ENCODE measurements at places on chromosomes 4 and X.

GRCh38 chrX:144819406-144819805, 427.9 kb upstream of the SPANXN1 start:
- no peak for DNase-seq

- no peak for DNase-seq
Measured at GRCh38 chr4:114980932-114981708, 132.3 kb downstream of the NDST4 start.

DNA sequence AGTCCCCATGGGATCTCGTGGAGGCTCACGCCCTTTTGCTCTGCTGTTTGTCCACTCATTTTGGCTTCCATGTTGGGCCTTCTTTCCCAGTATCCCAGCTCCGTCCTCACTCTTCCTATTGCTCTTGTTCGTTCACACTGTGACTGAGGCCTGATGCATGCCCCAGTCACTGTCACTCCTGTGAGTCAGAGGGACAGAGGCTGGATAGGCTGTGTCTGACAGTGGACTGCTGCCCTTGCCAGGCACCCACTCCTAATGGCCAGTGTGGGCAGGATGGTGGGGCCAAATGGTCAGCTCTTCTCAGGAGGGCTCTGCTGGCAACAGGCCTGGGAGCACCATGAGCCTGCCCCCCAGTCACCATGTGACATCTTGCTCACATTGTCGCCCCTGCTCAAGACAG, 40.0 kb downstream of the HADH start:
- DNase-seq: no peak

DNA sequence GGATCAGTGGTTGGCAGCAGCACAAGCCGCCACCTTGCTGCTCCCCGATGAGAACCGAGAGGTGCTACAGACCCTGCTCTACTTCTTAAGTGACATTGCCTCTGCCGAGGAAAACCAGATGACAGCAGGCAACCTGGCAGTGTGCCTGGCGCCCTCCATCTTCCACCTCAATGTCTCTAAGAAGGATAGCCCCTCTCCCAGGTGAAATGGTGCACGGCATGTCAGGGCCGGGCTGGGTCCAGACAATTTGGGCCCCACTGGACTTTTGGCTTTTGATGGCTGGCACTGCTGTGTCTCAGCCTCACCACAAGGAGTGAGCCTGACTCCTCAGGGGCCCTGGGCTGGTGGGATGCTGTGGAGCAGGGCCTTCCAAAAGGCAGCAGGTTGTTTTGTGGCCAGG, 74.1 kb downstream of the STARD8 start:
- no peak for DNase-seq

- DNase-seq: peak; percentile 44
Measured at GRCh38 chr4:76867880-76868655, 29.9 kb downstream of the SOWAHB start.

DNA sequence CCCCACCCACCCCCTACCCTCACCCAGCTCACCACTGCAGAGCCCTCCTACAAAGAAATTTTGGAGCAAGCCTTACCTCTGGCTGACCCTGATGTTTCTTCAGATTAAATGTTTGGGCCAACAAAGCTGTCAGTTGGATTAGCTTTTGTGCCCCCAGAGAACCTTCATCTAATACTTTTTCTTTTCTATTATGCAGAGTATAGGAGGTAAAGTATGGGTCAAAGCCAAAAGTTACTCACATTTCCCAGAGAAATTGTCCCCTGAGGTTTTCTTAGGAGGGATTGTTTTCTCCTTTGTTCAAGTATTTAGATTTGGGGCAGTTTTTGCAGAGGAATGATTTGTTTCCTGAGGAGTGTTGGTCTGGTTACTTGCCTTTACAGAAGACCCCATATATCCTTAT, 69.5 kb downstream of the AASDH start:
- no peak for DNase-seq

DNA sequence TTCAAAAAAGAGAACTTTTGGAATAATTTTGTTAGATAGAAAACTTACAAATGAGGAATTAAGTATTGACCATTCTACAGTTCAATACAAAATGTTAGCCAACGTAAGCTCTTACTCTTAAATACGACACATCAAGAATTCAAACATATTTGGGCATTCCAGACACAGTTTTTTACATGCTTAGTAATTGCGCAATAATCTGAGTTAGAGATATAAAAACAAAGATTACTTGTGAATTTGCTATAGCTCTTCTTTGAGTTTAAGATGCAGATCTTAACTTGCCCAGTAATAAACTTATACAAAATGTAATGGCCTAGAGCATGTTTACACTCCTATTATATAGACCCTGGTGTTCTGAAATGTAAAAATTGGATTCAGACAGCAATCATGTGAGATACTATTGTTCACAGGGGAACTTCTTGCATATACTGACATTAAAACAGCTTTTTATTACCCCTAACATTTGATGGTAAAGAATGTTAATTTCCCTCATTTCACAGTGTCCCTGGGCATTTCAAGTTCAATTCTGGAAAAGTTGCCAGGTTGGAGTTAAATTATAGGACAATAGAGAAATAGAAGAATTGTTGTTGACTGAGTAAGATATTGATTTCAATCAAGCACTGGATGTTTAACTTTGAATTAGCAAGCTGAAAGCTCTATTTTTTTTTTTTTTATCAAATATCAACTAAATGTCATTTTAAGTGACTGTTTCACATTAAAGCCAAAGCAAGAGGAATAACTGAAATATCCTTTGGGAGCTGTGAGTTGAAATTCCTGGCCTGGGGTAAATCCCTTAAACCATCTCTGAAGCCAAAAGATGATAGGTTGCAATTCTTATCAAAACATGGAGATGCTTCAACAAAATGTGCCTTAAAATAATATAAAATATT, 910 bp downstream of the HPGDS start:
- no peak for DNase-seq

- DNase-seq: no peak
Measured at GRCh38 chr4:159545556-159545955, 442.7 kb downstream of the RAPGEF2 start.

GRCh38 chr4:129254126-129254525, 158.2 kb downstream of the C4orf33 start:
- DNase-seq: no peak

GRCh38 chrX:38982843-38983242, 181.6 kb downstream of the MID1IP1 start:
- DNase-seq: no peak

Measured in WERI-Rb-1 (cell line).